T47D (cell line): ENCODE measurements at places on chromosomes 12 and 14.

- DNase-seq, result no peak
Observed at GRCh38 chr12:21894792-21895595, 46.2 kb downstream of the ABCC9 start.

- DNase-seq, result no peak
Observed at GRCh38 chr12:121214855-121215745, 5.2 kb downstream of the P2RX4 start.

GRCh38 chr12:132640936-132641335 is 22.4 kb downstream of the P2RX2 start:
- DNase-seq, result no peak

DNA sequence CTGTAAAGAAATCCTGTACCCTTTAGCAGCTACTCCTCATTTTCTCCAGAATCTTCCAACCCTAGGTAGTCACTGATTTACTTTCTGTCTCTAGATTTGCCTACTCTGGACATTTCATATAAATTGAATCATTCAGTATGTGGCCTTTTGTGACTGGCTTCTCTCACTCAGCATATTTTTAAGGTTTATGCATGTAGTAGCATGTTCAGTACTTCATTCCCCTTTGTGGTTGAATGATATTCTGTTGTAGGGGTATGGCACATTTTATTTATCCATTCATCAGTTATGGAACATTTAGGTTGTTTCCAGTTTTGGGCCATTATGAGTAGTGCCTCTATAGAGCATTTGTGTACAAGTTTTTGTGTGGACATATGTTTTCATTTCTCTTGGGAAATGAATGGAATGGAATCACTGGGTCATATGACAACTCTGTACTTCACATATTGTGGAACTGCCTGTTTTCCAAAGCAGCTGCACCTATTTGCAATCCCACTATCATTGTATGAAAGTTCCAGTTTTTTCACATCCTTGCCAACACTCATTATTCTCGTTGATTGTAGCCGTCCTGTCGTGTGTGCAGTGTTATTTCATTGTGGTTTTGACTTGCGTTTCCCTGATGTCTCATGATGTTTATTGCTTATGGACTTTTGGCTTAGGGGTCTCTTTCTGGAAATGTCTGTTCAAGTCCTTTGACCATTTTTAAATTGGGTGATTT is 57.2 kb downstream of the ATF7IP start:
- DNase-seq, result no peak

GRCh38 chr14:96156804-96157760 is 47.6 kb upstream of the BDKRB2 start:
- no peak for DNase-seq

DNA sequence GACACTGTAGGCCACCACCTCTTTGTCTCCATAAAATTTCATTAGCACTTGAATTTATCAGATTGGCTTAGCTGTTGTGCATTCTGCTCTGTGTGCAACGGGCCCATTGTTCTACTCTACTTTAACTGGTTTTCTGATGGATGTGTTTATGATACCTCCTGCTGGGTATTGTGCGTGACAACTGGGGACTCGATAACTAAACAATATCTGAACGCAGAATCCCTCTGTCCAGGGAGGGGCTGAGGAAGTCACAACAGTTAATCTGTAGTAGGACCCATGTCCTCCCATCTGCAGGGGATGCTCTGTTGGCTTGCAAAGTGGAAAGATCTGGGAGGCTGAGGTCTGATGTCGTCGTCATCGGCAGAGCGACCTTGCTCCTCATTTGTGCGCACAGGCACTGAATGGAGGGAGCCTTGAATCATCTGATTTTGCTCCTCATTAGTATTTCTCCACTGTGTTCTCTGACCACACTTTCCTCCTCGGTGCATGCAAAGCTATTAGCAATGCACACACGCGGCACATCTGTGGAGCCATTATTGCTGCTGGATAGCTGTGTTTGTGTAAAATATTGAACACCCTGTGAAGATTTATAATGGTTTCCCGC is 422.5 kb downstream of the NRXN3 start:
- DNase-seq, result no peak

DNA sequence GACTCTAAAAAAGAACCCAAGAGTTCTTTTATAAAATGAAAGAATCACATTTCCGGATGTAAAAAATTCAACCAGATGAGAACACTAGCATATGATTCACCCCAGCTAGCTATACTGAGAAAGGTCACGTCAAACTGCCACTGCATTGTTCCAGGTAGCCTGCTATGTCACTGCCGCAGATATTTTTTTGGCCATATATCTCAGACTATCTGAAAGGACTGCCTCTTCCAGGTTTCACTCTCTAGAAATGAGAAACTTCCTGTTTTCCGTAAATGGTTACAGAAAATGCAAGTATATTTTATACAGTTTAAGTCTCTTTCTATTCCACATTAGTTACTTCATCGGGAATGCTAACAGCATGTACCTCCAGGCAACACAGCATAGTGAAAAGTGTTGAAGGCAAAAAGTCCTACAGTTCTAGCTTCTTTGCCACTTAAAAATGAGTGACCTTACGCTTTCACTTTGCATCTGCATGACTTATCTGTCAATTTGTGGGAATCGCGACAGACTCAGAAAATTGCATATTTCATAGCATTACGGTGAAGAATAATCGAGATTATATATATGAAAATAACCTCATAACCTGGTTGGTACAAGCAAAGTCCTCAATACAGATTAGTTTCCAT is 105.2 kb downstream of the MED13L start:
- DNase-seq, result no peak
